Panc1 (cell line): ENCODE measurements at places on chromosomes 13 and 19. TPM values are rescaled to one million over a fixed set of nuclear protein-coding genes. Genes with fewer than 3 reads are reported as not detected.

Gene ATP1A3
- 4.9 TPM for total RNA-seq

Gene RDH13
- 37.8 TPM for total RNA-seq

Gene TJP3
- total RNA-seq: 2.7 TPM

Gene MUC16
- total RNA-seq: 3.4 TPM

Gene KLK15
- not detected for total RNA-seq

Gene ARL11
- total RNA-seq: not detected

Gene FFAR2
- not detected for total RNA-seq

Gene C1QTNF9B
- total RNA-seq: not detected

Gene FFAR1
- total RNA-seq: not detected

Gene ZNF14
- total RNA-seq: 5.6 TPM

Gene SYCN
- total RNA-seq: 0.33 TPM

Gene ANGPTL8
- not detected for total RNA-seq

Gene QPCTL
- total RNA-seq: 19.4 TPM

DNA sequence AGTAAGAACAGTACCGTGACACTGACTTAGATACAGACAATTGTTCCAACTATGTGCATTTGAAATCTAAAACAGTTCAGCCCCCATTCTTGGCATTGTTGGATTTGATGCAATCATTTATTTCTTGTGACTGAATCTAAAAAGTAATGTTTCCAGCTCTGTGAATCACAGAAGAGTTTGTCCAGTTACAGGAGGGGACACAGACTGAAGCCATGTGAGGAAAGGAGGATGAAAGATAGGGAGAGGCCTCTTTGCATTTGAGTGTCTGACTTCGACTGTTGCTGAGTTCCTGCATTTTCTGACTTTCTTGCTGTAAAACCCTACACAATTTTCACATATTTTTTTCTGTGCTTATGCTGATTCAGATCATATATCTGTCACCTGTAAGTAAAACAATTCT, 179.3 kb upstream of the PCDH17 start:
- no peaks in the 10 kb centered on the region for H3K36me3 ChIP-seq
- H3K4me3 ChIP-seq: no peak overlapping the region
- H3K4me1 ChIP-seq: no peaks in the 10 kb centered on the region
- no peak overlapping the region for H3K27ac ChIP-seq
- DNase-seq: no peak

DNA sequence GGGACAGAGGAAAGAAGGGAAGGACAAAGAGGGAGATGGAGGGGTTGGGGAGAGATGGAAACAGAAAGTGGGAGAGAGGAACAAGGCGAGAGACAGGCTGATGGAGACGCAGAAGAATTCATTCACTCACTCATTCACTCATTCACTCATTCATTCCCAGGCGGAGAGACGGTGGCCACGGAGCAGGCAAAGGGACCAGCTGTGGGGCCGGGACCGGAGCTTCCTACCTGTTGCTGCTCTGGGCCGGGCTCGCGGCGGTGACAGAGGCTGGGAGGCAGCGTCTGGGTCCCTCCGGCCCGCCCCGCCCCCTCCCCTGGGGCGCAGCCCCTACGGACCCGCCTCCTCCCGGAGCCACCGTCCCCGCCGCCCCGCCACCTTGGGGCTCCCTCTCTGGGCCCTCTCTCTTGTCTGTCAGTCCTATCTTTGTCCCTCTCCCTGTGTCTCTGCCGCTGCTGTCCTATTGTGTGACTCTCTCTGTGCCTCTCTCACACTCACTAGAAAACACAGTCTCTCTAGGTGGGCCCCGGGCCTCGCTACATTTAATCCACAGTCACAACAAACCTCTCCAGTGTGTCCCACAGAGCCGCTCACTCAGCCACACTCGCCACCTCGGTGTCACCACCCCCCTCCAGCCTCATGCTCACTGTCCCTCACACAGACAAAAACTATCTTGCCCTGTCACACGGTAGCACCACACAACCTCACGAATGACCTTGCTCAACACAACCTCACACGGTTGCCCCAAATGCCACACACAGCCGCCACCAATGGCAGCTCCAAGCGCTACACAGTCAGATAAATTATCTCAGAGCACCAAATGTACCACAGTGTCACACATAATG, at the start of gene GNG8:
TSS of gene GNG8 (minus strand) at position 283 of the 842 bp plus-strand sequence. CDS start 1,520 bp downstream, outside the sequence.
- no peaks in the 10 kb centered on the region for H3K36me3 ChIP-seq
- H3K27me3 ChIP-seq: no peaks in the 10 kb centered on the region
- no peak within 1 kb of the TSS for H3K4me3 ChIP-seq
- no peak within 1 kb of the TSS for H3K27ac ChIP-seq

- H3K36me3 ChIP-seq: no peaks in the 10 kb centered on the region
- H3K4me1 ChIP-seq: 0 out of 2 replicates have a peak, but pooled peaks cover 3% of the 10 kb centered on the region
- peak; percentile 17 for DNase-seq
- no peak overlapping the region for H3K27ac ChIP-seq
- no peaks in the 10 kb centered on the region for H3K27me3 ChIP-seq
These were observed 62.5 kb downstream of the RFX2 start for GRCh38 chr19:6047741-6048251.

DNA sequence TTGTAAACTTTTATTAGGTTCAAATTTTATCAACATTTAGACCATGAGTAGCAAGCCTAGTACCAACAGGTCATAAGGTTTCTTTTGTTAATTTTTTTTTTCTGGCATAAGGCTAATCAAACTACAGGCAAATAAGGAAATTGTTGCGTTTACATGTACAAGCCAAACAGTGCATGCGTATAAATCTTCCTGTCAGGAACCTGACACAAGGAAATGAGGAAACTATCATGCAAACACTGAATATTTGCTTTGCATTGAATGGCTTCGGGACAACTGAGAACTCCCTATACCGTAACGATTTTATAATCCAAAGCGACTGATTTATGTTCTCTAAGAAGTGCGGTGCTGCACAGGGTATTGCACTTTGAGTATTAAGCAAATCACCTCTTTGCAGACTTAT, 133.0 kb upstream of the TRPC4 start:
- H3K36me3 ChIP-seq: no peaks in the 10 kb centered on the region
- no peak for DNase-seq
- H3K4me3 ChIP-seq: no peak overlapping the region
- no peak overlapping the region for H3K27ac ChIP-seq
- H3K27me3 ChIP-seq: no peaks in the 10 kb centered on the region
- H3K4me1 ChIP-seq: no peaks in the 10 kb centered on the region

DNA sequence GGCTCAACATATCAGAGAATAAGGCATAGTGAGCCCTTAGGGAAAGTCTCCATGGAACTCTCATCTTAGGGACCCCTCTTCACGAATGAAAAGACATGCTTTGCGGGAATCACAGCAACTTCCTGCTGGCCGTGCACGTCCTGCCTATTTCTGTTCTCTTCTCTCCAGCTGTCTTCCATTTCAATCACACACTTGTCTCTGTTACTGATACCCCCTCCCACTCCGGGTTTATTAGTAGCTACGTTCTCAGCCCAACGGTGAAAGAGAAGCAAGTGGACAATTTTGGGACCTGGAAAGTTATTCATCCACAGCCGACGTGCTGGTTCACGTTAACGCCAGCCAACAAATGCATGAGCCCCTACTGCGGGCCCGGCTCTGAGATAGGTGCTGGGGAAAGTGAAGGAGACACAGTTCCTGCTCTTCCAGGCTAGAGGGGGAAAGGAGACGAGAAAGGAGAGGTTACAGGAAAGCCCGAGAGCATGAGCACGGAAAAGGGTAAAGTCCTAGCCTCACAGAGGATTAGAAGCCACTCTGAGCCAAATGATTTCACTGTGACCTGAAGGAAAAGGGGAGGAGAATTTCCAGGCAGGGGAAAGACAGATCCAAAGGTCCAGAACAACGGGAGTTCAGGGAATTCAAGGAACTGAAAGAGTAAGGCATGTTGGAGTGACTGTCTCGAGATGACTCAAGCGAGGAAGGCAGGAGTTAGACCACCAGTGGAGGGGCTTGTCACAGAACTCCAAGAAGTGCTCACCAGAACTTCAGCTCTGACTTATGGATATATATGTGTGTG, 81.8 kb upstream of the CLDN10 start:
- H3K36me3 ChIP-seq: no peaks in the 10 kb centered on the region
- DNase-seq: no peak
- H3K4me1 ChIP-seq: no peaks in the 10 kb centered on the region
- no peak overlapping the region for H3K27ac ChIP-seq
- H3K4me3 ChIP-seq: no peak overlapping the region
- H3K27me3 ChIP-seq: no peaks in the 10 kb centered on the region

GRCh38 chr19:38723606-38723965, 20.7 kb downstream of the CAPN12 start:
- no peaks in the 10 kb centered on the region for H3K27me3 ChIP-seq
- H3K4me3 ChIP-seq: no peak overlapping the region
- DNase-seq: no peak
- H3K36me3 ChIP-seq: peaks cover 82% of the 10 kb centered on the region
- H3K4me1 ChIP-seq: peaks cover 90% of the 10 kb centered on the region

DNA sequence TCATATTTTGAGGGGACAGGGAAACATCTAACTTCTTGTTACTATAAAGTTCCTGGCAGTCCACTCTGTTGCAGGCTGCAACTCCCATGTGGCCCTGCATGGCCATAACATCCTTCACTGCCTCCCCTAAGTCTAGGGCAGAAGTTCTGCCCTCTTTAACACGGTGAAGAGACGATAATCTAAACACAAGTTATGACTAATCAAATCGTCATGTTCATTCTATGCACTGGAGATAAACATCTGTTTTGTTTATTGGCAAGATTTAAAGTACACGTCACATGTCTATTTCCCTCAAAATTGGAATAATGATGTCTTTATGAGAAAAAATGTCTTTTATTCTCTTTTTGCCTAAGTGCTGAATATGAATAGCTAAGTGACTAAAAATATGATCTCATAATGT, 1629.4 kb downstream of the PCDH9 start:
- H3K27me3 ChIP-seq: no peaks in the 10 kb centered on the region
- no peak overlapping the region for H3K27ac ChIP-seq
- H3K36me3 ChIP-seq: no peaks in the 10 kb centered on the region
- DNase-seq: no peak

GRCh38 chr19:4140237-4140711, 13.2 kb upstream of the CREB3L3 start:
- H3K27ac ChIP-seq: no peak overlapping the region
- H3K36me3 ChIP-seq: no peaks in the 10 kb centered on the region
- no peaks in the 10 kb centered on the region for H3K27me3 ChIP-seq
- no peak overlapping the region for H3K4me3 ChIP-seq

DNA sequence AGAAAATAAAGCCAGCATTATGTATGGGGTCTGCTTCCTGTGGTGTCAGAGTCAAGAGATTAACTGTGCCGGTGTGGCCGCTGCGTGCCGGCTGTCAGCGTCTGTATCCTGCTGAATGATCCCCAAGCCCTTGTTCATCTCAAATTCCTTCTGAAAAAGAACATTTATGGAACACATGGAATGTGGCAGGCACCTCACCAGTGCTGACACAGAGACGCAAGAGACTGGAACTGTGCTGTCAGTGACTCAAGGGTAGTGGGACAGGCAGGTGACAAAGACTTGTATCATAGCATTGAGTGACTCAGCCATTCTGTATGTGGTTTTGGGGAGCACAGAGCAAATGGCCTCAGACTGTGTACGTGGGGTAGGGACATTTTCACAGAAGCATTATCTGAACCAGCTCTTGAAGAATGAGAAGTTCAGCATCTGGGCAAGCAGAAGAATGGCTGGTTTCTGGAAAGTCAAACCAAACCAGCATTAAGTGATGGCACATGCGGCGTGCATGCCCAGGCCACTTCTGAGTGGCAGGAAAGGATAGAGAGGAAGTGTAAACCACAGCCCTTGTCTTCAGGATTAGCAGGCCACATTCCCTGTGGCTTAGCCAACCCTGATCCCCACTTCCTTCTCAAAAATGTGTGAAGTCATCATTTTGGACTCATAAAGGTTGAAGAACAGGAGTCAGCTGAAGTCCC, 54.0 kb upstream of the IRS2 start:
- H3K4me1 ChIP-seq: no peaks in the 10 kb centered on the region
- DNase-seq: no peak

DNA sequence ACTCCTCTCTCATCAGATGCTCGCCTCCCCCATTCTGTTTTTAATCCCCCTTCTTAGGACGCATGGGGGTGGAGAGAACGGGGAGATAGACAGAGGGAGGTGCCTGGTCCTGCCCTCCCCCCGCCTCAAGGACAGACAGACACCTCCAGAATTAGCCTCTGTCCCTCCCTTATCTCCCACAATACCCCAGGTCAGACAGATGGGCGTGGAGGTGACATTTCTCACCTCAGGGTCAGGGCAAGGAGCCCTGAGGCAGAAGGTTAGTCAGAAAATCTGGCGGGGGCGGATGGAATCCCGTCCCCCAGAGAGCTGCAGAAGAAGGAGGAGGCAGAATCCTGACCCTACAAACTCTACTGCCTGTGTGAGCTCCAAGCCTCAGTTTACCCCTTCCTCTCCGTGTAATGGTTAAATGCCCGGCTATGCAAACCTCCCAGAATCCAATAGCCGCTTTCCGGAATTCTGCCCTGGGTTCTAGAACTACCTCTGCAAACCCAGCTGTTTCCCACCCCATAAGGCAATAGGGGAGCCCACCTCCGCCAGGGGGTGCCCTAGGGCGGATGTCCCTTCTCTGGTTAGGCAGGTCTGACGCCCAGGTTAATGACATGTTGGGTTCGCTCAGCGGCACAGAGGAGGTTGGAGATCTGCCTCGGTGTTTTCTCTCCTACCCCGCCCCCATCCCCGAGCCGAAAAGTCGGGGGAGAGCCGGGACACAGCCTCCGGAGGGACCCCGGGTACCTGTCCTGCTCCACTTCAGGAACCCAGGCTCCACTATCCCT, 900 bp downstream of the PPP1R13L start:
- DNase-seq: no peak
- H3K36me3 ChIP-seq: peaks cover 4% of the 10 kb centered on the region; the same call in 1 of the 2 replicates
- H3K27ac ChIP-seq: peak overlapping the region; percentile 90
- H3K4me3 ChIP-seq: peak overlapping the region; percentile 96
- no peaks in the 10 kb centered on the region for H3K27me3 ChIP-seq
- H3K4me1 ChIP-seq: peaks cover 14% of the 10 kb centered on the region

GRCh38 chr19:47863514-47863936, 4.5 kb downstream of the TPRX2 start:
- no peaks in the 10 kb centered on the region for H3K36me3 ChIP-seq
- H3K4me3 ChIP-seq: no peak overlapping the region
- H3K27me3 ChIP-seq: no peaks in the 10 kb centered on the region
- H3K27ac ChIP-seq: no peak overlapping the region
- peak; percentile 52 for DNase-seq

- H3K27ac ChIP-seq: no peak overlapping the region
- H3K4me1 ChIP-seq: no peaks in the 10 kb centered on the region
- no peaks in the 10 kb centered on the region for H3K36me3 ChIP-seq
These were observed 70.5 kb upstream of the ZNF420 start for GRCh38 chr19:37007587-37008220.

GRCh38 chr13:112768795-112769481, 79.1 kb downstream of the ATP11A start:
- H3K4me3 ChIP-seq: no peak overlapping the region
- no peaks in the 10 kb centered on the region for H3K27me3 ChIP-seq
- no peak for DNase-seq
- H3K4me1 ChIP-seq: no peaks in the 10 kb centered on the region; the same call in 1 of the 2 replicates
- H3K27ac ChIP-seq: no peak overlapping the region
